ENCODE measurements at places on chromosomes 16 and 17.
A peak's percentile ranks its signal among the peaks of the same experiment; 100 is the strongest.

GRCh38 chr16:85888405-85889331 is 10.3 kb upstream of the IRF8 start:
- DNase-seq, result peak; percentile 54

GRCh38 chr17:2016494-2016893 is 8.6 kb downstream of the RTN4RL1 start:
- no peak for DNase-seq

DNA sequence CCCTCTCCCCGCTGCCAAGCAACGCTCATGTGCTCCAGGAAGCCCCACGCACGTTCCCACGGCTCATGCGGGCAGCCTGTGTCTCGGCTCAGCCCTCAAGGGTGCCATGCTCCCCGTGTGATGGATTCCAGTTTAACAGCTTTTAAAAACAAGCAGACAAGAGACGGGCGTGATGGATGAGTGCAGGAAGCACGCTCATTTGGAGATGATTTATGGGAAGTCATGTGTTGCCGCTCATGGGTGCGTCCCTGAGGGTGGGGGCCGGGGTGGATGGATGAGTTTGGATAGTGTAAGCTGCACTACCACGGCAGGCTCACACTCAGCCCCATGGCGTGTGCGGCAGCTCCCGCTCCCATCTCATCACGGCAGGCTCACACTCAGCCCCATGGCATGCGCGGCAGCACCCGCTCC is 132.8 kb downstream of the RBFOX3 start:
- DNase-seq, result no peak

DNA sequence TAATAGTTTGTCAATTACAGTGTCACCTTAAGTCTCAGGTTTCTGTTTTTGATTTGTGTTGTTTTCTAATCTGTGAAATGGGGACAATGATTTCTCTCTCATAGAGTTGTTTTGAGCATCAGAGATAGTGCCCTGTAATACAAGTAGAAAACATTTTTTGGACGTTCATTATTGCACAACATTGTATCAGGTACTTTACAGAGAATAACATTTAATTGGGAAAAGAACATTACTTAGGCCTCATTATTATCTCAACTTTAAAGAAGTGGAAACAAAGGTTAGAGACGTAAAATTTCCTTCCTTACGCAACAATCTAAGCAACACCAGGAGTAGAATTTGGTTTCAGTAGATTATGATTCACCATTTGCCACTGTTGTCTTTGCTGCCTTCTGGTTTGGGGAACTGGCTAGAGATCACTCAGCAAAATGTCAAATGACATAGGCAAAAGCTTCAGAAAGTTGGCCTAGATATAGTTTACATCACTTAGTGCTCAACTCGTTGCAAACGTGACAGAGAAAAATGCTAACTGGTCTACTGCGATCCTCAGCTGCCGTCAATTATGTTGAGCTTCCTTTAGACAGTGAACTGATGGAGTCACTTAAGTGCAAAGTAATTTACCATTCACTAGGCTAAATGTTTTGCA is 1026.8 kb downstream of the CDH11 start:
- DNase-seq, result no peak

DNA sequence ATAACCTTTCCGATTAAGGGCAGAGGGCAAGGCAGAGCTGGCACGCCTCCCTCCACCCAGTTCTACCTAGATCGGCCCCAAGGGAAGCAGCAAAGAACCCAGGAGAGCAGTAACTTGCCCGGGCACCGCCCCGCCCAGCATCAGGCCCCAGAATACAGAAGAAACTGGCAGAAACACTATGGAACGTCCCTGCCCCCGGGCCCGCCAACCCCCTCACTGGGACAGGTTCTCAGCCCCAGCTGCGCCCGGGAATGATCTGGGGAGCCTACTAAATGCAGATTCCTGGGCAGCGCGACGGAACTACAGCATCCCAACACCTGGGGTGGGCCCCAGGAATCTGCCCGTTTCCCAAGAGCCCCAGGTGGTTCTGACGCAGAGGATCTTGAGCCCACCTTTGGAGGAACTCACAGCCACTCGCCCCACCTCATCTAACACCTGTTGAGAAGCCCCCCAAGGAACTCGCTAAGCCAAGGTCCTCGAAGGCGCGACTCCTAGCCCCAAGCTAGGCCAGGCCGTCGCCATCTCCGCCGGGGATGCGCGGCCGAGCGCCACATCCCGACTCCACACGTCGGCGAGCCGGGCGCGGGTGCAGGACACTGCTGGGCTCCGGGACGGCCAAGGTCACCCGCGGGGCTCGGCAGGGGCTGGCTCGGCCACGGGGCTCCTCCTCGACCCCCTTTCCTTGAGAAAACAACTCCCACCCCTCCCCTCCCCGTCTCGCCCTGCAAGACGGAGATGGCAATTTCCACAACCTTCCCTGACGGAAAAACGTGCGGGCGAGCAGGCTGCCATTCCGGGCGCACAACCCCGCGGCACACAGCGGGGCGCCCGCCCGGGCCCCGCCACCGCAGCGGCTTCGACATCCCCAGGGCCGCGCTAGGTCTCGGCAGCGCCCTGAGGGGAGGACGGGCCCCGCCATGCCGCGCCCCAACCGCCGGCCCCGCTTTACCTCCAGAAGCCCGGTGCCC is 913 bp downstream of the CDIP1 start:
- peak; percentile 27 for DNase-seq

DNA sequence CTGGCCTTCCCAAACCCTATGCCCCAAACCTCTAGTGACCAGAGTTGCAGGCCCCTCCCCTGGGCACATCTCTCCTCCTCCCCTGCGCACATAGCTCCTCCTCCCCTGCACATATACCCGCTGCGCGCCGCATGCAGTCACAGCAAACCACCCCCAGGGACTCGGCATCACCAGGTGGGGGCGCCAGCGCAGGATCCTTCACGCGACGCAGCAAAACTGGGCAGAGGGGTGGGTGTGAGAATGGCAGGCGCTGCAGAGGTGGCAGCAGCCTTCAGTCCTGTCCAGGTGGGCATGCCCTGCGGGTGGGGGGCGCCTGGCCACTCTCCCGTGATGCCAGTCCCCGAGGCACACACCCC is 5.6 kb downstream of the CORO6 start:
- DNase-seq, result peak; percentile 97

GRCh38 chr17:48045316-48046001 is 2.7 kb upstream of the NFE2L1 start:
- no peak for DNase-seq

DNA sequence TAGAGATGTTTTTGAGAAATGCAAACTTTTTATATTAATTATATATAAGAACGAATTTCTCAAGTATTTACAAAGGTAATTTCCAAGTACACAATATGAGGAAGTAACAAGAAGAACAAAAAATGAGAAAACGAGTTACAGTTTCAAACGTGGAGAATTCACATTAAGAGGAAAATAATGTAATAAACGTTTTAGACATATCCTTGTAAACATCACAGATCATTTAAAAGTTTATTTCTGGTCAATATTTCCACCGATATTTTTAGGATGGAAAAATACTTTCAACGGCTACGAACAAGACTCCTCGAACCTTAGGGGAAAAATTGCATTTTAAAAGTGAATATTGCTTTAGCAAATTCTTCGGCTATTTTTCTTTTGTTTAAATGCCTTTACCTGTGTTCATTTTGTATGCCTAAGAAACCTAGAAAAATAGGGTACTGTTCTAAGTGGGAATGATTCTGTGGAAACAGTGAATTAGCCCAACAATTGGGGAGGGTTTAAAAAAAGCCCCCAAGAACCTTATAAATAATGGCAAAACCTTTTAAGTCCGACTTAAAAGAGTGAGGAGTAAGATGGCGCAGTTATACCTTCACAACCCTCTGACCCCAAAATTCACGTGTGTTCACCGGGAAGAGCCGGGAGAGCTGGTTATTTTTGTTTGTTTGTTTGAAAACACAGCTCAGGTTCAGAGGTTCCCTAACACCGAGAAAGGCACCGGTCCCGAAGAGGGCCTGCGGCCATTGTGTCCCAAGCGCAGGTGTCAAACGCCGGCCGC is 3.3 kb downstream of the HNF1B start:
- no peak for DNase-seq

DNA sequence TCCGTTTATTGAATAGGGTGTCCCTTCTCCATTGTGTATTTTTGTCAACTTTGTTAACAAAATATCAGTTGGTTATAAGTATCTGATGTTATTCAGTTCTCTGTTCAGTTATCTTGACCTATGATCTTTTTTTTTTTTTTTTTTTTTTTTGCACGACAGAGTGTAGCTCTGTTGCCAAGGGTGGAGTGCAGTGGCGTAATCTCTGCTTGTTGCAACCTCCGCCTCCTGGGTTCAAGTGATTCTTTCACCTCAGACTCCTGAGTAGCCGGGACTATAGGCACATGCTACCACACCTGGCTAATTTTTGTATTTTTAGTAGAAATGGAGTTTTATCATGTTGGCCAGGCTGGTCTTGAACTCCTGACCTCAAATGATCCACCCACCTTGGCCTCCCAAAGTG is 215.8 kb downstream of the BCAS3 start:
- no peak for DNase-seq

DNA sequence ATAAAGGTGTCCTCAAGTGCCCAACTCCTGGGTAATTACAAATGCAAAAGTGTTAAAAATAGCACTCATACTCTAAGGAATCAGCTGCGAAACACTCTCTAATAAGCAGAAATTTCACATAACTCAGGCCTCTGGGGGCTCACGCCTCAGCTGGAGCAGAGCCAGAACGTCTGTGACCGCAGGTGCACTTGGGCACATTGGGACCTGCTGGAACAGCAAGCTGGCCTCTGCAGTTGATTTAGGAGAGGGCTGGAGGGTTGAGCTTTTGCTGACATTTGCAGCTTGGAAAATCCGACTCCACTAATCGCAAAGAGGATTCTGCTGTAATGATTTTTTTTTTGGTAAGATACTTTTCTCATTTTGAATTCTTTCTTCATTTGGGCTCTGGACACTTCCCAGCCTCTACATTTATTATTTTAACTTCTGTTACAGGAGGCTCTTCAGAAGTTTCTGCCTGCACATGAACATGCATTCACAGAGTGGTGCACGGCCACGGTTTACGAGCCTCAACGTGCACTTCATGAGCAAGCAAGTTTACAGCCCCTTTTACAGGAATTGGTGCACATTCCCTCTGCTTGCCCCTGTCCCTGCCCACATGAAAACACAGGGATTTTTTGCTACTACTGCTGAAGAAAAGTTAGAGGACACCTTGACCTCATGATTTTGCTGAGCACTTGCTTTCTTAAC is 4.1 kb upstream of the SNTB2 start:
- DNase-seq, result no peak
